Activated T-cell treated with anti-CD3 and anti-CD28 coated beads, Interleukin-2, amount 50 U/mL, for 1 hour (primary cell): ENCODE measurements at places on chromosomes 2 and 18.

GRCh38 chr18:64982414-64983055 is 768.3 kb upstream of the CDH7 start:
- DNase-seq, result no peak

DNA sequence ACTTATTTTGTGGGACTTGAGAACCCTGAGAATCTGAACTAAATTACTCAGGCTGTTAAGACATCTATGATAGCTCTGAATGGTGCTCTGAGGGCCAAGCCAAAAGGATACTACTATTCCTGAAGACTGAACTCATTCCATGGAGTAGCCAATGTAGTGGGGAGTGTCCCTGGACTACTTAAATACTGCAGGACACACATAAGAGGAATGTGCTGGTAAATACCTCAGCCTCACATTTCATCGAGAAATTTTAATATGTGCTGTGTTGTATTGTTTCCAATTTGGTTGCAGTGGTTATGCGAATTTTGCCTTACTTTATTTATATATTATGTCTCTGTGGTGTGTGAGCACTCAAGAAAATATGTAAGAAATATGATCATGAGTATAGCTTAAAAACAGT is 264.4 kb upstream of the FIGN start:
- DNase-seq, result no peak

GRCh38 chr18:48139431-48140347 is 209.2 kb upstream of the SMAD2 start:
- no peak for DNase-seq

GRCh38 chr2:237896956-237897355 is 37.5 kb downstream of the RAMP1 start:
- DNase-seq, result no peak

DNA sequence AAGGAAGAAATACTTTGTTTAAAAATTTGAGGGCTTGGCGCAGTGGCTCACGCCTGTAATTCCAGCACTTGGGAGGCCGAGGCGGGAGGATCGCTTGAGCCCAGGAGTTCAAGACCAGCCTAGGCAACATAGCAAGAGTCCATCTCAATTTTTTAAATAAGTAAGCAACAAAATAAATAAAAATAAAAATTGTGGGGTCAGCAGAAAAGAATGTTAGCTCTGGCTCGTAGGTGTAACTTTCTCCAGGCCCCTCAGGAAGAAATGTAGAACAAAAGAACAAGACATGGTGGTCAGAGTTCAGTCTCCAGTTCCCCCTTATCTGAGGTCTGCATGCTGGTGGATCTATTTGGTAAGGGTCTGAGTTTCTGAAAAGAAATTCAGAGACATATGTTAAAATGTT is 20.4 kb upstream of the PDCL3 start:
- no peak for DNase-seq

DNA sequence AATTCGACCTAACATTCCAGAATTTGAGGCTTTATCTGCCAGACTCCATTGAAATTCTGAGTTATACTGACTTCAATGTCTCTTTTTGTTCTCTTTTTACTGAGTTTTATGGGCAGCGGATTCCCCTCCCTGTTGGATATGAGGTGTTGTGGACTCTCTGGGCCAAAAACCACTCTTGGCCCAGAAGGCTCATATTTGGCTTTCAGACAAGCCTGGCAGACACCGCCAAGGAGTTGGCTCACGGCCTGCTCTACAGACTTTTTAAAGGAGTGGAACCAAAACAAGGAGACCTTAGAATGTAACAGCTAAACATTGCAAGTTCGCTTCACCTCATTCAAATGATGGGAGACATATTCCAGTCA is 206.4 kb upstream of the NCKAP5 start:
- DNase-seq, result no peak

DNA sequence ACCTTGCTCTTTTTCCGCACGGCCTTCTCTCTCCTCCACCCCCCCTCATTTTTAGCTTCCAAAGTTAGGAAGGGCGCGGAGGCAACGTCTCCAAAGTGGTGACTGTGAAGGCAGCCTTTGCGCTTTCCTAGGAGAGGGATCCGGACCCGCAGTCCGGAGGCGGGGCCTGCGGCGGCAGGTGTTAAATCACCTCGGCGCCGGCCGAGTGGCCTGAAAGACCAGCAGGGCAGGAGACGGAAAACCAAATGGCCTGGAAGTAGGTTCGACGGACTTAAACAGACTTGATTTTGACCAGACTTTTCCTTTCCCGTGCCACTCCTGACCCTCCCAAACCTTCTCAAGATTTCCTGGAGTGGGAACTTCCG is 615 bp downstream of the GORASP2 start:
- no peak for DNase-seq

DNA sequence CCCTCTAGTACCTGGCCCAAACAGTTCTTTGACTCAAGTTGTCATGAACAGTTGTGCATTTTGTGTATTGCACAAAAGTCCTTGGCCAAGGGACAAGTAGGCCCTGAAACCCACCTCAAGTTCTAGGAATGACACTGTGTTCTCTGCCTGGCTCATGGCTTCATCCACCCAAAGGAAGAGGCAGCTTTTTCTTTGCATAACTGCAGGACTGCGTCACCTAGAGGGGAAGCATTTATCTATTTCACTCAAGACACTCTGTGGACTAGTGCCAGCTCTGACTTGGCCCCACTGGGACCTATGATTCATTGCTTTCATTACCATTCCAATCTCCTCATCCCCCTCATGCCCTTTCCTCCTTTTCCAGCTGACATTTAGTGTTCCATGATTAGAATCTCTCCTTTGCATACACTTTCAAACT is 119.3 kb upstream of the SIX2 start:
- no peak for DNase-seq

GRCh38 chr2:15354596-15355366 is 206.4 kb downstream of the NBAS start:
- no peak for DNase-seq

GRCh38 chr2:165905269-165905668 is 48.3 kb downstream of the TTC21B start:
- no peak for DNase-seq

DNA sequence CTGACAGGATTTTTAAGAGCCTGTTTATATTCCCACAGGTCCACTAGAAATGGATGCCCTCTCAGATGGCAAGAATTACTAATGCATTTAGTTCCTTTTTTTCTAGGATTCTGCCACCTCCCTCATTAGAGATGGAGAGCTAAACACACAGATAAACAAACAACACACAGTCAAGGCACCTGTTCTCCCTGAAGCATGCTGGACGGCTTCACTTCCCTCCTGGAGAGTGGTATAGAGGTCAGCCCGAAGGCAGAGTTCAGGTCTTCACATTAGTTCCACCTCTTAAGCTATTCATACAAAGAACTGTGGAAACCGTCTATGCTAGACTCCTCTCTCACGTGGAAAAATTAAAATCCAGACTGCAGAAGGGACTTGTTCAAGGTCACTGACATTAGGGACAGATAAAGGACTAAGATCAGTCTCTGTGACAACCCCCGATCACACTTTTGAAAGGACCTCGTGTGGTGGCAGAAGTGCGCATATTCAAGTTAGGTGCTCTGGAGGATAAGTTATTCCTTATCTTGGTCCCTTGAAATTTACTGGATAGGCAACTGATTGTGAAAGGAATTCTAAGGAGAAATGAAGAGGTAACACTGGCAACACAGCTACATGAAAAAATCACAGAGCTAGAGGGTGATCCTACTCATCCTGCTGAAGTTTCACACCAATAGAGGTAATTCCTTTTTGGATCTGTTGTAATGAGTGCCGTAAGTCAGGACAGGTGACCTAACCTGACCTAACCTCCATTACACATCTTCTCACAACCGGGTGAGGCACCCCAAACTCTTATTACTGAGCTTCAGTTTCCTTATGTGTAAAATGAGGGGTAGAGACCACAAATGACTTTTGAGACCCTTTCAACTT is 75.1 kb downstream of the SPRED2 start:
- DNase-seq, result no peak

GRCh38 chr2:164840930-164841718 is 499 bp downstream of the COBLL1 start:
- DNase-seq, result peak; percentile 16

DNA sequence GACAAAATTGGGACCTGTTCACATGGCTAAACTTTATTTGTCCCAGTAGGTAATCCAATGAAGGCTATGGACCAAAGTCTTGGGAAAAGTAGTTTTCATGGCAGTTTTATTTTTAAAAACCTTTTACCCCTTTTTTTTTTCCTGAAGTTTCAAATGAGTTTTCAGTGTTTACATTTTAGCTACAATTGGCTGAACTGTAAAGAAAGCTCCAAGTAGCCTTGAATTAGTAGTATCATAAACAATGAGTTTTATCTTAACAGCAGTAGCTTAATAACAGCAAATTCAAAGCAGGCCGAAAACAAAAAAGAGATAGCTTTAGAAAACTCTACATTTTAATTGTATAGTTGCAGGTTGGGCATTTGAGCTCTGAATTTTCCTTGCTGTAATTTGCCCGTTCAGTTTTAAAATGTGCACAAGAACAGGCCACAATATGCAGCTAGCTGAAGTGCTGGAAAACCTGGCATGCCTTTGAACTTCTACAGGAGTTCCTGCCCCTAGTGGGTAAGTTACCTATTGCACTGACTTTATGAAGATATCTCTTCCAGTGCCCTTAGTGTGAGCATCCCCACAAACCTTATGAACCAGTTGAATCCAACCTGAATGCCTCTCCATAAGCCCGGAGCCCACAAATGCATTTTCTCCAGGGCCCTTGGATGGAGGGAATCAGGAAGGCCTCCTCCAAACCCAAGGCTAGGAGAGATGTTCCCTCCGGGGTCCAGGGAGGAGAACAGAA is 106.7 kb downstream of the XRCC5 start:
- no peak for DNase-seq

DNA sequence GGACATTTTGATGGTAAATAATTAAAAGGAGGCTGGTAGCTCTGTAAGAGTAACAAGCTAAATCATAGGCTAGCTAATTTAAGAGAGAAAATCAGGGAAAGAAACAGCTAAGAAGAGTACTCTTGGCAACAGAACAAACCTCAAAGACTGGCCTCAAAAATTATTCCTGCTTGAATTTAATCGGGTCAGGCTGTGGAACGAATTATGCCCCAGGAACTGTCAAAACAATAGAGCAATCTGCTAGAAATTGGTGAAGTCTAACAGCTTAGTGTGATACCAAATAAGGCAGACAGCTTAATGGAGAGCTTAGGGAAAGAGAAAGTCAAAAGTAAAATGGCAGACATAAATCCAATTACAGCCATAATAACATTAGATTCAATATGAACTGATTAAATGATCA is 215.7 kb downstream of the MREG start:
- DNase-seq, result no peak

GRCh38 chr2:205741256-205741978 is 59.1 kb downstream of the NRP2 start:
- no peak for DNase-seq

DNA sequence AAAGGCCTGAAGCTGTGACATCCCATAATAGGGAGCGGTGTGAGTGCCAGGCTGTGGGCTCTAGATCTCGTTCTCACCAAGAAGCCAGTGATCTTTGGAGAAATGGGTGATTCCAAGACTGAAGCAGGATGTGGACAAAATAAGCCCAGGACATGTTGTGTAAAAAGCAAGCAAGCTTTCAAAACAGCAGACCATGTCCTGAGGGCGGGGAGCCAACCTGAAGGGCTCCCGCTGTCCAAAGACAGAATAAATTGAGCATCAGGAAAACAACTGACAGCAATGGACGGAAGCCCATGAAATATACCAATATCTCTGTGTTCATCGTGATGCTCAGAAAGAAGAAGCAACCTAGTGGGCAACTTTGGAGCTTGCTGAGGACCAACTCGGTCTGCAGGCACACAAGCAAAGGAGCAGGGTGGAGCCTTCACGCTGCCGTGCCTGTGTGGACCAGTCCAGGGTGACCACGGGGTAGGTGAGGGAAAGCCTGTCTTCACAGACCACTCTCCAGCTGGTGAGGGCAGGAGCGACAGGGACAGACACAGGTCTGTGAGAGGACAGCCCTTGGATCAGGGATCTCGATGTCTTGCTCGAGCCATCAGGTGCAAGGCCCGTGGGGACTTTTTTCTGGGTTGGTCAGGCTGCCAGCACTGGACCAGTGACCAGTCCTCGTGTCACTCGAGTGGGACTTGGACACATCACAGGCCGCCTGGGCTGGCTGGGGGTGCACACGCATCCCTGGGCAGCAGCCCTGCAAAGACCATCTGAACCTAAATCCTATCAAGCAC is 21.5 kb downstream of the MTERF4 start:
- DNase-seq, result no peak

DNA sequence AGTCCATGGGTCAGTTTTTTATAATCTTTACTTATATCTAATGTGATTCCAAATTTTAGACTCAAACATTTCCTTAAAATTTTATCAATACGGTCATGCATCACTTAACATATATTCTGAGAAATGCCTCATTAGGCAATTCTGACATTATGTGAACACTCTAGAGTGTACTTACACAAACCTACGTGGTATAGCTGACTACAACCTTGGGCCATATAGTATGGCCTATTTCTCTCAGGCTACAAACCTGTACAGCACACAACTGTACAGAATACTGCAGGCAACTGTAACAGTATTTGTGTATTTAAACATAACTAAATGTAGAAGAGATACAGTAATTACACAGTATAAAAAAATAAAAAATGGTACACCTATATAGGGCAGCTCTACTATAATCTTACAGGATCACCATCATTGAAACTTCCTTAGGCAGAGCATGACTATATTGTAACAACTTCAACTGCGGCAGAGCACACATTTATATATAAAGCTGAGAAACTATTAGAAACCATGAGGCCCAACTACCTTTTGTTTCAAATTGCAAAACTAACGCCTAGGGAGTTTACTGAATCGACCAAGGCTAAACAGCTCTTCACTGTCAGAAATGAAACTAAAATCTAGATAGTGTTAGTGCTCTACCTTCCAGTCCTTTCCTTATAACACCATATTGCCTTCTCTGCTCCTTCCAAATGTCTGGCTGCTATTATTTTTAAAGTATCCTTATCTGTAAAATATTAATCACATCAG is 6.9 kb downstream of the YES1 start:
- no peak for DNase-seq

- DNase-seq, result no peak
These were observed 54.4 kb downstream of the ANKMY1 start for GRCh38 chr2:240503375-240503774.

GRCh38 chr2:112977559-112978056 is at the start of gene IL36G:
Gene IL36G (plus strand): TSS chr2:112978006. CDS start chr2:112978639, 633 bp downstream.
- DNase-seq, result no peak

GRCh38 chr2:15556311-15556930 is 4.7 kb downstream of the NBAS start:
- DNase-seq, result no peak

DNA sequence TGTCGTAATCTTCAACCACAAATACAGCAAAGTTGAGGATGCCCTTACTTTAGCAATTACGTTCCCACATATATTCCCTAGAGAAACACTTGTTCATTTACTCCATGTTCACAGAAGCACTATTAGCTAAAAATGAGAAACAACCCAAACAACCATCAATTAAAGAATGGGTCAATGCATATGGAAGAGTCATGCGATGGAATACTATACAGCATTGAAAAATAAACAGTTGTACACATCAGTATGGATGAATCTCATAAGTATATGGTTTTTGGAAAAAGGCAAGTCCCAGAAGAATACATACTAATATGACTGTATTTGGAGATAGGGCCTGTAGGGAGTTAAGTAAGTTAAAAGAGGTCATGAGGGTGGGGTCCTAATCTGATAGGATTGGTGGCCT is 6.3 kb downstream of the GPR148 start:
- no peak for DNase-seq

- DNase-seq, result peak; percentile 19
These were observed 19.0 kb downstream of the CROCC2 start for GRCh38 chr2:240925191-240925567.
